Right atrium auricular region (tissue), 2 donors: ENCODE measurements at places on chromosomes 1 and 21. TPM values are rescaled to one million over a fixed set of nuclear protein-coding genes. Genes with fewer than 3 reads are reported as not detected.

Gene AVPR1B
- total RNA-seq, result not detected

Gene SEMA4A
- 4.2 TPM for total RNA-seq

Gene TPR
- total RNA-seq, result 36.3 TPM

Gene FAM151A
- not detected for total RNA-seq

DNA sequence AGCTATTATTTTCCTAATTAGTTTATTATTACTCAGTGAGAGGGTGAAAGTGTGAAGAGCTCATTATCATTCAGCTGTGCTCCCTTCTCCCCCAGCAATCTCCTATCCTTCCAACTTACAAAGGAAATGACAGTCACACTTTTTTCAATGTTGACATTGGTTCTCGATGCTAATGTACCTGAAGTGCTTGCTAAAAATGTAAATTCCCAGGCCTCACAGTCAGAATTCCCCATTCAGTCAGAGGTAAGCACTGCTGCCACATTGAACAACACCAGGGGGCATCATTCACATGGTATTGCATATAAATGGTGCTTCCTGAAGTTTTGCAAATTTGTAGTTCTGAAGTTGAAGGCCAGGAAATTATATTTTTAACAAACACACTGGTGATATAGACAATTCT, 132.7 kb upstream of the FOXD3 start:
- H3K4me1 ChIP-seq, result no peaks in the 10 kb centered on the region
- DNase-seq, result no peak
- no peaks in the 10 kb centered on the region for H3K27me3 ChIP-seq
- no peak overlapping the region for H3K27ac ChIP-seq

- H3K27ac ChIP-seq, result no peak overlapping the region
- no peaks in the 10 kb centered on the region for H3K4me1 ChIP-seq
- H3K36me3 ChIP-seq, result no peaks in the 10 kb centered on the region
- no peaks in the 10 kb centered on the region for H3K27me3 ChIP-seq
- peak; percentile 53 for DNase-seq
- H3K4me3 ChIP-seq, result no peak overlapping the region
Observed at GRCh38 chr1:30329263-30329753, 394.1 kb downstream of the MATN1 start.

DNA sequence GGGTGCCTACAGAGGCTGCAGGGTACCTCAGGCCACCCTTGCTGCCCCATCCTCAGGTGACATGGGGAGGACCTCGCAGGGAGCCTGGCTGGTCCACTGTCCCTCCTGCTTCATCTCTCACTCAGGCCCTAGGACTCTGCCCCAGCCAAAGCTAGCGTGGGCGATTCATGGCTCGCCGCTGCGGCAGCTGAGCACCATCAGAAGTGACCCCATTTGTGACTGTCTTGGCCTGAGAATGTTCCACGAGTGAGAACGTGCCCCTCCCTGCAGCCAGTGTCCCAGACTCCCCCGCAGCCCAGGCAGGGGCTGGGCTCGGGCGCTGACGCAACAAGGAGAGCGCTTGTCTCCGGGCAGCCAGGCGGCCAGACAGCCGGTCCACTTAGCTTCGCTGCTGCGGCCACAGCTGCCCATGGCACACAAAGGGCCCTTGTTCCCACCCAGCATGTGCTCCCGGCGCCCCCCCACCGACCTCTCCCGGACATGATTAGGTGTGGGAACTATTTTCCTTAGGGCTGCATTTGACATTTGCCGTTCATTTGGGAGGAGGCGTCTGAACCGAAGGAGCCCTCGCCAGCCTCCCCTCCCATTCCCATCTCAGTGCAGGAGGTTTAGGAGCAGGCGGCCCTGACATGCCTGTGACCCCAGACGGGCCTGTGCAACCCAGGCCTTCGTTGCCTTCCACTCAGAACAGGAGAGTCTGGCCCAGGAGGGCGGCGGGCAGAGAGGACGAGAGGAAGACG, 19.3 kb upstream of the POFUT2 start:
- peak; percentile 92 for DNase-seq
- peaks cover 56% of the 10 kb centered on the region for H3K4me1 ChIP-seq
- H3K4me3 ChIP-seq, result no peak overlapping the region
- no peaks in the 10 kb centered on the region for H3K27me3 ChIP-seq
- no peaks in the 10 kb centered on the region for H3K36me3 ChIP-seq
- H3K27ac ChIP-seq, result peak overlapping the region; percentile 78

GRCh38 chr1:113913887-113914664, 8.9 kb downstream of the DCLRE1B start:
- peaks cover 16% of the 10 kb centered on the region for H3K36me3 ChIP-seq
- no peaks in the 10 kb centered on the region for H3K27me3 ChIP-seq
- H3K4me3 ChIP-seq, result no peak overlapping the region
- DNase-seq, result no peak

GRCh38 chr1:155977690-155978324, 540 bp downstream of the ARHGEF2 start:
- H3K27me3 ChIP-seq, result no peaks in the 10 kb centered on the region
- peaks cover 89% of the 10 kb centered on the region for H3K4me1 ChIP-seq
- no peaks in the 10 kb centered on the region for H3K36me3 ChIP-seq
- H3K27ac ChIP-seq, result peak overlapping the region; percentile 98

DNA sequence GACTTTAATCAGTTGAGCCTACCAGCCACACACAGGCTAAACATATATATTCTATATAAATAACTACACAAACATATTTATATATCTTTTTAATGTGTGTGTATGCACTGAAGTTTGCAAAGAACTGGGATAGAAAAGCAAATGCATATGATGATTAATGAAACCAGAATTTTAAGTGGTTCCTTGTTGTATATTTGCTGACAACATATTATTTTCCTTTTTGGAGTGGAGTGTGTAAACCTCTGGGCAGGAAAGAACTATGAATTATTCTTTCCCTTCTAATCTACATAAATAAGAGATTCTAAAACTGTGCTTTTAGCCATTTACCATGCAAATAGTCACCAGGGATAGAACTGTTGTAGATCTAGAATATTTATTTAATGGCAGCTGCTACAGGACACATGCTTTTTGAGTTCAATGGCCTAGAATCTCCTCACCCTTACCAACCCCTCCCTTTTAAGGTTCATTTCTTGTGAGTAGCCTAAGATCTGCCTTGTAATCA, 187.6 kb downstream of the BACH1 start:
- H3K4me3 ChIP-seq, result no peak overlapping the region
- H3K27me3 ChIP-seq, result no peaks in the 10 kb centered on the region
- H3K4me1 ChIP-seq, result no peaks in the 10 kb centered on the region
- no peaks in the 10 kb centered on the region for H3K36me3 ChIP-seq
- no peak overlapping the region for H3K27ac ChIP-seq

- no peak overlapping the region for H3K4me3 ChIP-seq
- DNase-seq, result no peak
- no peaks in the 10 kb centered on the region for H3K4me1 ChIP-seq
- H3K27me3 ChIP-seq, result no peaks in the 10 kb centered on the region
- peak overlapping the region; percentile 23 for H3K27ac ChIP-seq
- H3K36me3 ChIP-seq, result no peaks in the 10 kb centered on the region
Observed at GRCh38 chr21:28822486-28823335, 170.0 kb downstream of the LTN1 start.

DNA sequence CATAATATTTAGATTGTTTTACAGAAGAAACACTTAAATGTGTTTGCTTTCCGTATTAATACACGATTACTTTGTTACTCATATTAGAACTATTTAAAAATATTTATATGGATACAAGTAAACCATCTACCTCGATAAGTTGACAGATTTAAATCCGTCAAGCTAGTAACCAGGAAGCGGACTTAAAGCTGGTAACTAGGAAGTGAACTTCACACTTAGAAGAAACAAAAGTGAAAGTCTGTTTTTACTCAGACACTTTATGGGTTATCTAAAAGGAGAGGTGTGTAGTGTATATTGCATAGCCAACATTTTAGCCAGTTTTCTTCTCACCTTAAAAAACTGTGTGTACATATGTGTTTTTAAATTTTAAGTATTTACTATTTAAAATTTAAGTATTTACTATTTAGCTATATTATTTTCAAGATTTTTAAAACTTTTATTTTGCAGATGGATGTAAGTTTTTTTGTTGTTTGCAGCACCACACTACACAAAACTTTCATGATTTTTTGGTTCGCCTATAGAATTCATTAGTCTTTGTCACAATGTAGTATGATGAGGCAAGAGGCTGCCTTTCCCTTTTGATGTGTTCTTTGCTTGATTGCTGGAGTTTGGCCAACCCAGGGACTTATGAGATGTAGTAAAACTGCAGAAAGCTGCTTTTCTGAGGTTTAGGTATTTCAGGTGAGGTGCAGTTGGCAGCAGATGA, 2.7 kb downstream of the USP25 start:
- H3K36me3 ChIP-seq, result no peaks in the 10 kb centered on the region
- H3K4me3 ChIP-seq, result peak overlapping the region; percentile 85
- no peaks in the 10 kb centered on the region for H3K4me1 ChIP-seq
- H3K27me3 ChIP-seq, result no peaks in the 10 kb centered on the region

GRCh38 chr21:36210779-36211659, 54.4 kb downstream of the DOP1B start:
- no peak for DNase-seq
- H3K27me3 ChIP-seq, result no peaks in the 10 kb centered on the region
- no peak overlapping the region for H3K27ac ChIP-seq
- peaks cover 13% of the 10 kb centered on the region for H3K36me3 ChIP-seq
- H3K4me3 ChIP-seq, result no peak overlapping the region
- no peaks in the 10 kb centered on the region for H3K4me1 ChIP-seq

GRCh38 chr1:60133000-60133673, 59.6 kb upstream of the C1orf87 start:
- H3K27ac ChIP-seq, result no peak overlapping the region
- DNase-seq, result no peak
- no peaks in the 10 kb centered on the region for H3K27me3 ChIP-seq
- no peak overlapping the region for H3K4me3 ChIP-seq
- H3K36me3 ChIP-seq, result no peaks in the 10 kb centered on the region
- H3K4me1 ChIP-seq, result no peaks in the 10 kb centered on the region

- H3K4me3 ChIP-seq, result no peak overlapping the region
- no peak for DNase-seq
- H3K27me3 ChIP-seq, result peaks cover 11% of the 10 kb centered on the region
- no peaks in the 10 kb centered on the region for H3K4me1 ChIP-seq
- no peaks in the 10 kb centered on the region for H3K36me3 ChIP-seq
- H3K27ac ChIP-seq, result no peak overlapping the region
Observed at GRCh38 chr1:39695016-39695415, 3.8 kb upstream of the HPCAL4 start.

- no peak overlapping the region for H3K27ac ChIP-seq
Observed at GRCh38 chr1:56153276-56153675, 426.1 kb downstream of the PLPP3 start.

- H3K36me3 ChIP-seq, result no peaks in the 10 kb centered on the region
- no peaks in the 10 kb centered on the region for H3K27me3 ChIP-seq
- no peak for DNase-seq
- no peak overlapping the region for H3K4me3 ChIP-seq
Observed at GRCh38 chr1:79190074-79190473, 183.5 kb upstream of the ADGRL4 start.

GRCh38 chr1:39657923-39658485, 13.9 kb downstream of the NT5C1A start:
- DNase-seq, result no peak
- H3K4me1 ChIP-seq, result peaks cover 38% of the 10 kb centered on the region
- no peak overlapping the region for H3K4me3 ChIP-seq
- no peaks in the 10 kb centered on the region for H3K27me3 ChIP-seq
